ENCODE measurements at places on chromosomes 16 and 17.
A peak's percentile ranks its signal among the peaks of the same experiment; 100 is the strongest.

- no peak for DNase-seq
- H3K36me3 ChIP-seq = no peaks in the 10 kb centered on the region
- no peak overlapping the region for H3K27ac ChIP-seq
Measured at GRCh38 chr17:49690256-49690655, 12.4 kb upstream of the SPOP start.

GRCh38 chr17:69524854-69525253, 110.4 kb downstream of the MAP2K6 start:
- no peak overlapping the region for H3K27ac ChIP-seq
- H3K36me3 ChIP-seq = peaks cover 30% of the 10 kb centered on the region
- H3K4me3 ChIP-seq = no peak overlapping the region
- no peak for DNase-seq
- H3K4me1 ChIP-seq = no peaks in the 10 kb centered on the region
- H3K27me3 ChIP-seq = no peaks in the 10 kb centered on the region

GRCh38 chr16:48334325-48334724, 50.9 kb downstream of the SIAH1 start:
- H3K4me3 ChIP-seq = no peak overlapping the region
- H3K27ac ChIP-seq = no peak overlapping the region
- no peaks in the 10 kb centered on the region for H3K27me3 ChIP-seq
- H3K36me3 ChIP-seq = no peaks in the 10 kb centered on the region
- peak; percentile 8 for DNase-seq

- H3K4me1 ChIP-seq = no peaks in the 10 kb centered on the region
- H3K27ac ChIP-seq = no peak overlapping the region
Measured at GRCh38 chr16:54620197-54620596, 310.5 kb upstream of the IRX5 start.

DNA sequence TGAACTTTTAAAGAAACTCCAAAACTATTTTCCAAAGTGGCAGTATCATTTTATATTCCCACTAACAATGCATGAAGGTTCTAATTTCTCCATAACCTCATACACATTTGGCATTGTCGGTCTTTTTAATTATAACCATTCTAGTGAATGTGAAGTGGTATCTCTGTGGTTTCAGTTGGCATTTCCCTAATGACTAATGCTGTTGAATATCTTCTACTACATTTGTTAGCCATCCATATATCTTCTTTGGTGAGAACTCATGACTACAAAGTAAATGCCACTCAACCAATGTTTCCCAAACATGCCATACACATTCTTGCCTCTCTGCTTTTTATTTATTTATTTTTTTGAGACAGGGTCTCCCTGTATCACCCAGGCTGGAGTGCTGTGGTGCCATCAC, 31.7 kb upstream of the TAOK1 start:
- no peak for DNase-seq
- no peak overlapping the region for H3K4me3 ChIP-seq
- H3K27ac ChIP-seq = no peak overlapping the region
- H3K4me1 ChIP-seq = no peaks in the 10 kb centered on the region

DNA sequence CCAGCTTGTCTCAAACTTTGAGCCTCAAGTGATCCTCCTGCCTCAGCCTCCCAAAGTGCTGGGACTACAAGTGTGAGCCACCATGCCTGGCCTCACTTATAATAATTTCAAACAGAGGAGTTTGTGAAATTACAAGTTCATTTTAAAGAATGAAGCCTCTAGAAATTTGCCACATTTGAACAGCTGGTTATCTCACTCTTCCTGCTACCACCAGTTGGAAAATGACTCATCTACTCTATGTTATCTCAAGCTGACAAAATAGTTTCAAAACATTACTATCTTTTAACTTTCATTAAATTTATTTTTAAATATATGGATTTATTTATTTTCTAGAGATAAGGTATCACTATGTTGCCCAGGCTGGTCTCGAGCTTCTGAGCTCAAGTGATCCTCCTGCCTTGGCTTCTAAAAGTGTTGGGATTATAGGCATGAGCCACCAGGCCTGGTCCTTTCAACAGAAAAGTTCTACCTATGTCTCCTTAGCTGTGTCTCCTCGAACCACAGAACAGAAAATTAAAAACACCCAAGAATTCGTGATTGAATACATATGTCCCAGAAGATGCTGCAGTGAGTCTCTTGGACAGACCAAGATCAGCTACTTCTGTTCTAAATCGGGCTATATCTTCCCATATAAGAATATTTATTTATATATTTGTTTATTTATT, 47.6 kb downstream of the MYH13 start:
- no peak overlapping the region for H3K4me3 ChIP-seq
- H3K27me3 ChIP-seq = no peaks in the 10 kb centered on the region
- DNase-seq = no peak
- no peaks in the 10 kb centered on the region for H3K36me3 ChIP-seq

- peaks cover 25% of the 10 kb centered on the region for H3K4me1 ChIP-seq
- no peak for DNase-seq
- no peak overlapping the region for H3K4me3 ChIP-seq
Measured at GRCh38 chr17:62760059-62760944, 47.8 kb downstream of the MARCHF10 start.

- H3K4me1 ChIP-seq = peaks cover 4% of the 10 kb centered on the region
- peaks cover 2% of the 10 kb centered on the region for H3K27me3 ChIP-seq
- no peak for DNase-seq
- H3K4me3 ChIP-seq = no peak overlapping the region
- H3K27ac ChIP-seq = no peak overlapping the region
Measured at GRCh38 chr17:39732586-39732985, 2.3 kb upstream of the MIEN1 start.

- H3K4me3 ChIP-seq = no peak overlapping the region
- no peaks in the 10 kb centered on the region for H3K27me3 ChIP-seq
- no peaks in the 10 kb centered on the region for H3K36me3 ChIP-seq
- no peaks in the 10 kb centered on the region for H3K4me1 ChIP-seq
- H3K27ac ChIP-seq = no peak overlapping the region
- no peak for DNase-seq
Measured at GRCh38 chr16:64253525-64253924, 868.3 kb downstream of the CDH11 start.

GRCh38 chr17:16364625-16365024, 11.4 kb upstream of the CENPV start:
- H3K27ac ChIP-seq = no peak overlapping the region
- H3K4me1 ChIP-seq = no peaks in the 10 kb centered on the region
- DNase-seq = no peak
- H3K4me3 ChIP-seq = no peak overlapping the region
- H3K27me3 ChIP-seq = no peaks in the 10 kb centered on the region

GRCh38 chr17:80005360-80006338, 30.0 kb downstream of the TBC1D16 start:
- H3K36me3 ChIP-seq = no peaks in the 10 kb centered on the region
- no peak overlapping the region for H3K4me3 ChIP-seq
- no peaks in the 10 kb centered on the region for H3K27me3 ChIP-seq
- H3K4me1 ChIP-seq = no peaks in the 10 kb centered on the region

DNA sequence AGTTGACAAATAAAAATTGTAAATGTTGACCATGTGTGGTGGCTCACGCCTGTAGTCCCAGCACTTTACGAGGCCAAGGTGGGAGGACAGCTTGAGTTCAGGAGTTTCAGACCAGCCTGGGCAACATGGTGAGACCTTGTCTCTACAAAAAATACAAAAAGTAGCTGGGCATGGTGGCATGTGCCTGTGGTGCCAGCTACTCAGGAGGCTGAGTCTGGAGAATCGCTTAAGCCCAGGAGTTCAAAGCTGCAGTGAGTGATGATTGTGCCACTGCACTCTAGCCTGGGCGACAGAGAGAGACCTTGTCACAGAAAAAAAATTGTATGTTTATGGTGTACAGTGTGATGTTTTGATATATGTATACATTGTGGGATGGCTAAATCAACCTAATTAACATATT, 119.6 kb downstream of the NPIPB5 start:
- no peaks in the 10 kb centered on the region for H3K4me1 ChIP-seq
- no peaks in the 10 kb centered on the region for H3K36me3 ChIP-seq
- no peak overlapping the region for H3K4me3 ChIP-seq
- H3K27ac ChIP-seq = no peak overlapping the region

GRCh38 chr16:2078691-2079090, 30.9 kb downstream of the TSC2 start:
- DNase-seq = no peak
- no peaks in the 10 kb centered on the region for H3K36me3 ChIP-seq
- H3K4me1 ChIP-seq = no peaks in the 10 kb centered on the region
- no peaks in the 10 kb centered on the region for H3K27me3 ChIP-seq

DNA sequence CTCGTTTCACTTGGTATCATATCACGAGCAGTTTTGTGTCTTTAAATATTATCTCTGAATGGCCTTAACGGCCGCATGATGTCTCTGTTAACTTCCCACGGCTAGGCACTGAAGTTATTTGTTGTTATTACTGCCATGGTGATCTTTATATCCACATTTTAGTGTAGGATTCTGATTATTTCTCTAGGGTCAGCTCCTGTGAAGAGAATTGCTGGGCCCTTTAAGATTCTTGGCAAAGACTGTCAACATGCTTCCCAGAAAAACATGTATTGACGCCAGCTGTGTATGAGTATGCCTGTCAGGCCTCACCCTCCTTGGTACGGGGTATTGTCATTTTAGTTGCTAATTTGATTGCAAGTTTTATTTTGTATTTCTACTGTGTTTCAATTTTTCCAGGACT, 263.5 kb downstream of the SNX29 start:
- no peak overlapping the region for H3K27ac ChIP-seq
- no peaks in the 10 kb centered on the region for H3K27me3 ChIP-seq

GRCh38 chr16:71526111-71526631, at the start of gene CHST4:
TSS of gene CHST4 (plus strand) at chr16:71526426. CDS start at chr16:71536678, 10,252 bp downstream.
- peaks cover 24% of the 10 kb centered on the region for H3K27me3 ChIP-seq
- DNase-seq = peak; percentile 68
- H3K4me3 ChIP-seq = peak within 1 kb of the TSS; percentile 38
- H3K36me3 ChIP-seq = no peaks in the 10 kb centered on the region

DNA sequence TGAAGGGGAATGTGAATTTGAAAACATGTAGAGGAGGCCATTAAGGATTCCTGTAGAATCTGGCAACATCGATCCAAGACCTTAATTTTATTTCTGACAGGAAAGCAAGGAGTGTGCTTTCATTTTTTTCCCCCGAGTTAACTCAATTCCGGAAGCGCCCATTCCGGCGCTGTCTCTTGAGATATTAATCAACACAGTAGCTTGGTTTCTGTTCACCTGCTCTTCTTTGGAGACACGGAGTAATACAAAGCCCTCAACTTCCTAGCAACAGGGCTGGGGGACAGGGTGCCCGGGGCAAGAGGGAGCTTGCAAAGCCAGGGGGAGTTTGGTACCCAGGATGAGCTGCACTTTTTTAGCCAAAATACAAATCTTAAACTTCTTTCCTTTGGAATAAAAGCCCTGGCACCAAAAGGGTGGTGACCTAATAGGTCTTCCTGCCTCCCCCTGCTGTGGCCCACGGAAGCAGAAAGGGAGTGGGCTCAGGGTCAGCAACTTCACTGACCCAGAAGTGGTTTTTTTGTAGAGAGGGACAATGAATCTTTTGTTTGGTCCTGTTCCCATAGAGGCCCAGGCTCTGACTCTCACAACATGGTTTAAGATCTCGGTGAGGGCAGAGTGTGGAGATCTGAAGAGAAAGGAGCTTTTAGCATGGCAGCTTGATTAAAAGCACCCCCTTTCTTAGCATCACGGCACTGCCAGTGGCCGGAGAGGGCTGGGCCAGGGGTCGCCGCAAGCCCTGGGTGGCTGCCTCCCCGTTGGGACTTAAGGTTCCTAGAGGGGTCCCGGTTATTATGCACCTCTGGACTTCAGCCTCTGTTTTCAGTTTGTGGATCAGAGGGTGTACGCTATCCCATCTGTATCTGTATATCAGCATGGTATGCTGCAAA, 207.3 kb downstream of the CCDC182 start:
- peak overlapping the region; percentile 95 for H3K27ac ChIP-seq
- DNase-seq = peak; percentile 93
- H3K4me3 ChIP-seq = peak overlapping the region; percentile 31
- no peaks in the 10 kb centered on the region for H3K36me3 ChIP-seq
- peaks cover 57% of the 10 kb centered on the region for H3K4me1 ChIP-seq

DNA sequence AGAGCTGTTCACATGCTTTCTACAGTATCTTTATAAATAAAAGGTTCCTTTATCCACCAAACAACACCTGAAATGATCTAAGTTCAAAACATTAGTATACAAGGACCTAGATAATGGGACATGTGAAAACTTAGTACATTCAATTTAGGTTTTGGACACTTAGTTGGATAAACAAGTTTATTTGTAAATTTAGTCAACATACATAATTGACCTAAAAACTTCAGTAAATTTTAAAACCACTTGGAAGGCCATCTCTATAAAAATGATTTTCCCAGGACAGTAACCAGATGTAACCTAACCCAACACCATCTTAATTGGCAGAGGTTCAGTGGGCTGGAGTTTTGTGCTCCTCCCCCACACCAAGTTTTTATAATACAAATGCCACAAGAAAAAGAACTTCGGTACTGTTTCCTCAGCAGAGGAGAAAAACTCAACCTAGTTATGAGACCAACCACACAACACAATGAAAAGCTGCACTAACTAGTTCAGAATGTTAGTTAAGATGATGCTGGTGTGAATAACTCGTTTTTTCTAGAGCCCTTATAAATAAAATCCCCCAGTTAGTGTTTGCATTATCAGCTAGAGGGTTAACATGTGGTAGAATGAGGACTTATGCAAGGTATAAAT, 7.2 kb upstream of the UNK start:
- H3K36me3 ChIP-seq = peaks cover 16% of the 10 kb centered on the region
- H3K4me3 ChIP-seq = peak overlapping the region; percentile 99
- H3K4me1 ChIP-seq = peaks cover 17% of the 10 kb centered on the region
- H3K27ac ChIP-seq = no peak overlapping the region

GRCh38 chr17:36535669-36536081, 888 bp downstream of the PIGW start:
- no peaks in the 10 kb centered on the region for H3K27me3 ChIP-seq
- no peak overlapping the region for H3K27ac ChIP-seq
- H3K4me1 ChIP-seq = peaks cover 11% of the 10 kb centered on the region
- H3K36me3 ChIP-seq = no peaks in the 10 kb centered on the region
- peak overlapping the region; percentile 50 for H3K4me3 ChIP-seq

- H3K4me1 ChIP-seq = peaks cover 15% of the 10 kb centered on the region
- H3K36me3 ChIP-seq = no peaks in the 10 kb centered on the region
- no peak overlapping the region for H3K27ac ChIP-seq
- H3K27me3 ChIP-seq = no peaks in the 10 kb centered on the region
- no peak overlapping the region for H3K4me3 ChIP-seq
- DNase-seq = no peak
Measured at GRCh38 chr17:49505854-49506253, 10.8 kb downstream of the NGFR start.

DNA sequence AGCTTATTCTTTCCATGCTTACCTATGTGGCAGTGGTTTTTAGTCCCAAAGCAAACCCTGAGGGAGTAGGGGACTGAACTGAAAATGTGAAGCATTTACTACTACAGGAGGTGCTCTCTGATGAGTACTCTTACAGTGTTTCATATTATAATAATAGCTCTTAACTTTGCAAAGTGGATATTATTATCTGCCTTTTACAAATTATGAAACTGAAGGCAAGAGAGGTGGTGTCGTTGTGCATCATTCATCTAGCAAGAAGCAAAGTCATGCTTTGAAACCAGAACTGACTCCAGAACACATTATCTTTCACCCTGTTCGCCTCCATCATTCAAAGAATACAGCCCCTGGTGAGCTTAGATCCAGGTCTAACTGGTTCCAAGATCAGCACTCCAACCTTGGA, 8.2 kb upstream of the KCNH6 start:
- DNase-seq = no peak
- no peak overlapping the region for H3K27ac ChIP-seq
- H3K36me3 ChIP-seq = no peaks in the 10 kb centered on the region
- no peaks in the 10 kb centered on the region for H3K4me1 ChIP-seq

All from neural progenitor cell (in vitro differentiated cells).